ENCODE measurements at places on chromosomes 13 and 19.

- no peak for DNase-seq
These were observed 3.7 kb upstream of the ACP7 start for GRCh38 chr19:39080431-39080830.

DNA sequence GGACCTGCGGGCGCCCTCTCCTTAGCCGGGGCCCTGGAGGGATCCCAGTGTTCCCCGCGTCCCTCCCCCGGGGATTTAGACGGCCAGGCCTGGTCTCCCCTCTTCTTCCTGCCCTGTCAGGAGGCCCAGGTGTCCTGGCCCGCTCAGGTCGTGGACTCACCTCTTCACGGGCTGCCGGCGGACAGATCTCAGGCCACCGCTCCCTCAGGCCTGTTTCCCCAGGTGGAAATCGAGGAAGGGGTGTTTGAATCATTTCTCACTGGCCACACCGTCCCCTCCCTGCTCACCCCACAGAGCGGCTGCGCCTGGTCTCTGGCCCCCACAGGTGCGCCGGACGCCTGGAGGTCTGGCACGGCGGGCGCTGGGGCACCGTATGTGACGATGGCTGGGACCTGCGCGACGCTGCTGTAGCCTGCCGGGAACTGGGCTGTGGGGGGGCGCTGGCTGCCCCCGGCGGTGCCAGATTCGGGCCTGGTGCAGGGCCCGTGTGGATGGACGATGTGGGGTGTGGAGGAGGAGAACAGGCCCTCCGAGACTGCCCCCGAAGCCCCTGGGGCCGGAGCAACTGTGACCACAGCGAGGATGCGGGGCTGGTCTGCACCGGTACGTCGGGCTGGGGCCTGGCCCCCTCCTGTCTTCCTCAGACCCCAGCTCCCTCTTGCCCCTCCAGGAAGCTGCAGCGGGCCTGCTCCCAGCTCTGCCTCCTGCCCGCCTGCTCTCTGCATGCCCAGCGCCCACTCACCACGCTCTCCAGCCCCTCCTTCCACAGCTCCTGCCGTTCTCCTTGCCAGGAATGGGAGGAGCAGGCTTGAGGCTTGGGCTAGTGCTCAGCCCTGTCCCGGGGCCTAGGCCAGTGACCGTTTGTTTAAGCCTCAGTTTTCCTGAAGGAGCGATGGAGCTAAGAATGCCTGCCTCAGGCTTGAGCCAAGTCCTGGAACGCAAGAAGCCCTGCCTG is 2.5 kb downstream of the SSC5D start:
- no peak for DNase-seq

GRCh38 chr13:75443356-75443958 is 38.5 kb downstream of the TBC1D4 start:
- DNase-seq = no peak

DNA sequence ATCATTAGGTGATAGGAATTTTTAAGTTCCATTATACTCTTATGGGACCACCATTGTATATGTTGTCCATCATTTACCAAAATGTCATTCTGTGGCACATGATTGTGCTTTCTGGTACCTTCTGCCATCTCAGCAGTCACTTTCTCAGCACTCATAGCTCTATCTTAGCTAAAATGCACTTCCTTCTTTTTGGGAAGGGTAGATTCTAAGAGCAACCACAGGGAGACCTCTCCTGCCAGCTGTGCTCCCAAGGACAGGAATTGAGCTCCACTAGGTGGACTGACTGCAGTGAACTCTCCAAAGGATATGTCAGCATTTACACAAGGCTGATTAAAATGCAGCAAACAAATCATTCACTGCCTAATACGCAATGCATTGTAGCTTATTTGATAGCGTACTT is 91.8 kb upstream of the OBI1 start:
- no peak for DNase-seq

DNA sequence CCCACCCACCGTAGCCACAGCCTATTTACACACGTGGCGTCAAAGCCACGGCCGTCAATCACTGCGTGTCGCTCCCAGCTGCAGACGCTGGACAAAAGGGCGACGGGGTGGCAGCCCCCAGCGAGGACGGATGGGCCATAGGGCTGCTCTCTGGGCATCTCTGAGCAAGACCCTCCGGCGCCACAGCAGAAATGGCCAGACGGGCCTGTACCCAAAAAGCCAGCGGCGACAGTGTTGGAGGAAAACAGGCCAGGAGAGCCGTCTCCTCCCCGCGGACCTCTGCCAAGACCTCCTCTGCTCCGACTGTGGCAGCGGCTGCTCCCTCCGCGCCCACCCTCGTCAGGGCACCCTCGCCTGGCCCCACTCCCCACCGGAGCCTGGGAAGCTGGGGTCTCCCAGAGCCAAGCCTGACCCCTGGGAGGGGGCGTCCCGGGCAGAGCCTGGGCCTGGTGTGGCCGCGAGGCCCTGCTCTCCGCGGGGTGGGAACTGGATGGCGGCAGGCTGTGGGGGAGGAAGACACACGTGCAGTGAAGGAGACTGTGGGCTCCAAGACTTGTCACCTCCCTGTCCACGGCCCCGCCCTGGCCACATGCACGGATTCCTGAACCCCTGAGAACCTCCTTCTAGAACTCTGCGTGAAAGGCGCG is 2.7 kb downstream of the C2CD4C start:
- DNase-seq = no peak

GRCh38 chr19:49347835-49348234 is 12.6 kb downstream of the CD37 start:
- no peak for DNase-seq

DNA sequence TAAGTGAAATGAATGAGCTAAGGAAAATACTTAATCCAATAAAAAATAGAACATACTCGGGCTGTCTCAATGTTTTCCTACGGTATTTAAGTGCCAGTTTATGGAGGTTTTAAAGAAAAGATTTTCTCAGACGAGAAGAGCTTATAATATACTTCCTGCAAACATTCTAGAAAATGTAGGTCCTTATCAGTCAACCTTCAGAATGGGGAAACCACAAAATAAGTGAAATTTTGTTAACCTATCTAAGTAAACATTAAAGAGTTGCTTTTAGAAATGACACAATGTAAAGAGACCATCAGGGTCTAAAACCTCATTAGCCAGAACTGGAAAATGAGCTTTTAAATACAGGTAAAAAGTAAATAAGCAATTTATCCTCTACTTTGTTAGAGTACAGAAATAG is 12.1 kb downstream of the MIR17HG start:
- no peak for DNase-seq

DNA sequence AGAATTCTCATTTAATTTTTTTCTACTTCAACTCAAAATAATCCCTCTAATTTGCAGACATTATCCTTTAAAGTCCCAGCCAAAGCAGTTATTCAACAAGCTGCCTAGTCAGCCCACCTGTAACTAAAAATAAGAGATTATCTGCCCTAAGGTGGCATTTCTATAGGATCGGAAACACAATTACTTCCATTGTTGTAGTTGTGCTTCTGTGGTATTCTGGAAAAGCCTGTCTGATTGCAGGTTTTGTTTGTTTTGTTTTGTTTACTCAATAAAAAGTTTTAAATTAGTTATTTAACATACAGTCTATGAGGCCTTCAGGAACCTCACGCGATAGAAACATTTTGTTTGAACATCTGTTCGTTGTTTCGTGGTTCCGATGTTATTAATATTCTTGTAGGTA is 101.0 kb downstream of the ZIC5 start:
- no peak for DNase-seq

GRCh38 chr19:42199440-42200115 is 17.9 kb downstream of the DEDD2 start:
- peak; percentile 81 for DNase-seq

- no peak for DNase-seq
These were observed 27.4 kb upstream of the SIAH3 start for GRCh38 chr13:45878966-45879365.

- DNase-seq = no peak
These were observed 119.2 kb upstream of the ABCC4 start for GRCh38 chr13:95420501-95420900.

DNA sequence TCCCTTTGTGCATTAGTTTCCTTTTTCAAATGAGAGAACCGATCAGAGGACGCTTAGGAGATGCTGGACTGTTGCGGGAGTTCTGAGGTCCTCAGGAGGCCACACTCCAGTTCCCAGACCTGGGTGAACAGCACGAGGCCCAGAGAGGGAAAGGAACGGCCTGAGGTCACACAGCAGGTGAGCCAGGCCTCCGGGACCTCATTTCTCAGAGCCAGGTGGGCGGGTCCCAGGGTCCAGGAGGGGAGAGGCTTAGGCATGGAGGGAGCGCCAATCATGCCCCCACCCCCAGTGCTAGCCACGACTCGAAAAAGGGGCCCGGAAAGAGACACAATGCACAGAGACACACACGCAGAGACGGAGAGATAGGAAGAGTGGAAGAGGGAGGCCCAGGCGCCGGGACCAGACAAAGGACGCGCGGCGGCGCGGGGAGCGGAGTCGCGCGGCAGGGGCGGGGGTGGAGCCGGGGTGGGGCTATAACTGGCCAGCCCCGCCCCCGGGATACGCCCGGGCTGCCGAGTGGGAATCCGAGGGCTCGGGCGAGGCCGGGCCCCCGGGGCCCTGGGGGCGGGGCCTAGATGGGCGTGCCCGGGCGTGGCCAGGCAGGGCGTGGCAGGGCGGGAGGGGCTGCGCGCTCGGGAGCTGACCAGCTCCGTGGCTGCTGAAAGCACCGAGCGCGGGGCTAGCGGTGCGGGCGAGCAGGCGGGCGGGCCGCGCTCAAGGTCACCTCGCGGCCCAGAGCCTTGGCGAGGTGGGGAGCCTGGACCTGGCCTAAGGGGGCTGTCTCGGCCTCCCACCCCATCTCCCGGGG is 1.6 kb downstream of the ELAVL3 start:
- DNase-seq = peak; percentile 16

GRCh38 chr19:14977128-14977527 is 2.5 kb downstream of the SLC1A6 start:
- no peak for DNase-seq

GRCh38 chr19:34678421-34678820 is 943 bp downstream of the ZNF302 start:
- DNase-seq = no peak

GRCh38 chr19:40088299-40089047 is 2.3 kb downstream of the ZNF780A start:
- DNase-seq = no peak

DNA sequence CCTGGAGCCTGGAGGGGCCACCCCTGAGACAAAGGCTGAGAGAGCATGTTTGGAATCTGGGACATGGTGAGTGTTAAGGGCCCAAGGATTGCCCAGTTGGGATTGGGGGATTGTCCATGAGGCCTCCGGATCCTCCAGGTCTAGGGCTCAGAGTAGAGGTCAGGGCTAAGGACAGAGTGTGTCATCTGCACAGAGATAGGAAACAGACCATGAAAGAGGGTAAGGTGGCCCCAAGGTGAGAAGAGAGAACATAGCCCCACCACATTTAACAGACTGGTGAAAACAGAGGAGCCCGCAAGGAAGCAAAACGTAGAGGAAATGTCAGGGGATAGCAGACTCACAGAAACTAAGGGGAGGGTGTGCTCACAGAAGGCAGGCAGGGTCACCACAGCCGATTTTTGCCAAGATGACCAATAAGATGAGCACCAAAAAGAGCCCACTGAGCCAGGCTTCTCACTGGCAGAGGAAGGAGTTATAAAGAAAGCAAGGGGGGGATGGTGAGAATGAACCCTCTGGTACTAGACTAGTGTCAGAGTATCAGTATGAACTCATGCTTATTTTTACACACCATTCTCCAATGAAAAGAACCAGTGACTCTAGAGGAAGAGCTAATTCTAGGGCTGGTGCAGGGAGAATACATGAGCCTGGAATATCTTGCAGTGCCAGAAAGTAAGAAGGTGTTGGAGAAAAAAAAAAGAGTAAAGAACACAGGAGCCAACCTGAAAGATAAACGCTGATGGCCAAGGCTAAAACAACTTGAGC is 17.5 kb downstream of the DYRK1B start:
- no peak for DNase-seq

Data from GM12892 (cell line).